Fibroblast of skin of right quadriceps (primary cell): ENCODE measurements at places on chromosomes 2 and 18.

- DNase-seq, result no peak
Measured at GRCh38 chr2:112692918-112693317, 27.9 kb upstream of the NT5DC4 start.

- peak; percentile 86 for DNase-seq
Measured at GRCh38 chr18:10274301-10274700, 180.1 kb upstream of the APCDD1 start.

DNA sequence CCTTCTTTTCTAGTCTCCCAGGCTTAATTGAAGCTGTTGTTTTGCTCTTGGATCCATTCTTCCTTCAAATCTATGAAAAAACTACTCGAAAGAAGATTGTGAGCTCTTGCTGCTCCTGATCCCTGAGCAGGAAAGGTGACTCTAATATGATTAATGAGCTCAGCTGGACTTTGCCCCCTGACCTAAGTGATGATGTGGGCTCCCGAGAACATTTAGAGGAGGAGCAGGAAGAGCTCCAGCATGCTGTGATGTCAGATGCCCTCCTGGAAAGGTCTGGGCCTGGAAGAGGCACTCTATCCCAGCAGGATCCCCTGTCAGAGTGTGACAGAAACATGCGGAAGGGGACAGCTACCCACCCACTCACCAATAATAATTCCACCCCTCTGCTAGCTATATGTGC lies 117.9 kb upstream of the PELI1 start:
- DNase-seq, result no peak

GRCh38 chr2:231258701-231259100 lies 60.3 kb downstream of the ARMC9 start:
- no peak for DNase-seq

GRCh38 chr2:40531359-40531758 lies 79.5 kb upstream of the SLC8A1 start:
- DNase-seq, result no peak

GRCh38 chr18:8721094-8721669 lies 15.8 kb downstream of the MTCL1 start:
- no peak for DNase-seq
